NCI-H446 treated with DMSO at 0.1 percent for 48 hours (cell line): ENCODE measurements at places on chromosomes 1 and 21.

- no peak for DNase-seq
Measured at GRCh38 chr1:239516579-239516978, 130.2 kb downstream of the CHRM3 start.

DNA sequence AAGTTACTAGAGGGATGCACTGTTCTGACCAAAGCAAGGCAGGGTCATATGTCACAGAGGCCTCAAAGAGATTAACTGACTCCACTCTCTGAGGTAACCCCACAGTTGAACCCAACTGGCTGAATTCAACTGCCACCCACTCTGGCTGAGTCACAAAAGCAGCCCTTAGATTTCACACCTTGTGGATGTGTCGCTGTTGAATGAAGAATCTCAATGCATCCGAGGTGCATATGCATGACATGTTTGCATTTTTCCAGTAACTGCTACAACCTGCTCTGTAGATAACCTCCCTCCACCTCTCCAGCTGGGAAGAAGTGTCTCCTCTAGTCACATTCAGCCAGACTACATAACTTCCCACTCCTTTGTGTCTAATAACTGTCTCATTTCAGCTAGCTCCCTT, 27.9 kb upstream of the KIF21B start:
- DNase-seq = no peak

DNA sequence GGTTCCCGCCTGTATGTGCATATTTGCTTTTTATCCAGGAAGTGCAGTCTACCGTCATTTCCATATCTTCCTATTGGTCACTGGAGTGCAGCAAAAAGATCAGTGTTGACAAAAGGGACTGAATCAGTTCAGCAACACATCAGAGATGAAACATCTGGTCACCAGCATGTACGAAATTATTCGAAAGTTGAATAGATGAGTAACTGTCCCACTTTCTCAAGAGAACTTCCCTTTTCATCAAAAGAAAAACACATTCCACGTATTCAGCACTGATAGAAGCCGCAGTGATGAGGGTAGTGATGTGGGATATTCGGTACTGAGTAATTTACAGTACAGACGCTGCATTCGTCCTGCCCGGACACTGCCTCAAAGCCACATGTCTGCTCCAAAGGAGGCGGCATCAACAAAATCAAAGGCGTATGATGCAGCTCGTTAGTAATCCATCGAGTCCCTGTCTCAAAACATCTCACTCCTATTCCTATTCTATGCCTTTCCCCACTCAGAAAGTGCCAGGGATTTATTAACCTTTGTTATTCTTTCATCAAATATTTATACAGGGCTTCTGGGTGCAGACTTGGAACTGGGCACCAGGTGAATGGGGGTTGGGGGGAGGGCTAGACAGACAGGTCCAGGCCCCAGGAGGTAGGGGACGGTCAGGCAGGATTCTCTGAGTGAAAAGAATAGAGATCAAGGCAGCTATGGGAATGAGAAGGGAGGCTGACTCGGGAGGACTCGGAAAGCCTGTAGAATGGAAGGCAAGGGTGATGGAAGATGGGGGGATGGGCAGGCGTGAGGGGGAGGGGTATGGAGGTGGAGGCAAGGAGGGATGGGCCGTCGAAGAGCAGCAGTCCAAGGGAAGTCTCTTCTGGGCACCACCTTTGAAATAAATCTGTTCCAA, 79.5 kb upstream of the SLC45A1 start:
- no peak for DNase-seq

DNA sequence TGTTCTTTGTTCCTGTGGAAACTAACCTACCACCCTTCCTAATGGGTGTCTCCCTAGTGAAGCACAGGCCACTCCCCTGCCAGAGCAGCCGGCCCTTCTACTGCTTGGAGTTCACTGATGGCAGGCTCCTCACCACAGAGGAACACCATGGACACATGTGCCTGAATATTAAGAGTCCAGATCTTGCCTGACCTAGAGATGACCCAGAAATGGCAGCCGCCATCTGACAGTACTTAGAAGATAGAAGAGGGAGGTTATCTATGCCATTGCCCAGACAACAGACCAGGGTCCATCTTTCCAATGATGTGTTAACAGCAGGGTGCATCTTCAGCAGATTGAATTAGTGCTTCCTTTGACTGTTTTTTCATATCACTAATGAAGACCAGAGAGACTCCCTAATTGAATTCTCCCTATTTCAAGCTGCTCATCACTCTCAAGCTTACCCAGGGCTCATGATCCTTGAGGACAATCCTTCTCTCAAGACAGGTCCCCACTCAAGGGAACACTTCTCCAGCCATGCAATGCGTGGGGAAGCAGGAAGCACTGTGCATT, 59.8 kb downstream of the PLEKHA6 start:
- peak; percentile 93 for DNase-seq

DNA sequence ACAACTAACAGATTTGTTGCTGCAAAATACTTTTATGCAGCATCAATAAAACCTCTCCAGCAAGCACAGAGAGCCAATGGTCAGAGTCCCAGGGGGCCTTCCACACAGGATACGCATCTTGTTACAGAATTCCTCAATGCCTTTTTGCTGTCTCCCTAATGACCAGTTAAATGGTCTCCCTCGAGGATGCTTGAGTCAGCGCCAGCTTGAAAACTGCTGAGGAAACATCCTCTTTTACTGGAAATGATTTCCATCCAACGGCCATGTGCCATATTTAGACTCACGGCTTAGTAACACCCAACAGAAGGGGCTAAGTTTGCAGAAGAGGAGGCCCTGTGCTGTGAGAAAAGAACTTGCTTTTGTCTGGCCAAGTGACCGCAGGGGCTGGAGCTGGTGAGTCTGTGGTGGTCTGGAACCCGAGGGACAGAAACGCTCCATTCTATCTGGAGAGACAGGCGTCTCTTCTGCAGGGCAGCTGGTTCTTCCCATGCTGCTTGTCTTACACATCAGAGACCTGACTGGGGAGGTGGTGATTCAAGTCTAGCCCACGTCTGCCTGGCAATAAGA, 496.4 kb downstream of the SETD4 start:
- no peak for DNase-seq

GRCh38 chr1:230518511-230518910, 92.4 kb upstream of the PGBD5 start:
- DNase-seq = no peak

- DNase-seq = no peak
Measured at GRCh38 chr1:9884805-9885204, 25.3 kb downstream of the CTNNBIP1 start.
